ENCODE measurements at places on chromosomes 13 and 19.

DNA sequence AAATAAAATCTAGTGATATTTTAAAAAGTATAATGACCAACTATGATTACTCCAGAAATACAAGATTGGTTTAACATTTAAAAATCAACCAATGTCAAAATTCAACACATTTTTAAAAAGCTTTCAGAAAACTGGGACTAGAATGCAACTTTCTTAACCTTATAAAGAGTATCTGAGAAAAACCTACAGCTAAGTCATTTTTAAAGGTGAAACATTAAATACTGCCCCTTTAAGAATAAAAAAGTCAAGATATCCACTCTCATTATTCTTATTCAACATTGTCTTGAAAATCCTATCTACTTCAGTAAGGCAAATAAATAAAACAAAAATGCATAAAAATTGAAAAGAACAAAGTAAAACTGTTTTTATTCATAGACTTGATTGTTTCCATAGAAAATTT is 673.2 kb downstream of the UQCRFS1 start:
- DNase-seq, result no peak

DNA sequence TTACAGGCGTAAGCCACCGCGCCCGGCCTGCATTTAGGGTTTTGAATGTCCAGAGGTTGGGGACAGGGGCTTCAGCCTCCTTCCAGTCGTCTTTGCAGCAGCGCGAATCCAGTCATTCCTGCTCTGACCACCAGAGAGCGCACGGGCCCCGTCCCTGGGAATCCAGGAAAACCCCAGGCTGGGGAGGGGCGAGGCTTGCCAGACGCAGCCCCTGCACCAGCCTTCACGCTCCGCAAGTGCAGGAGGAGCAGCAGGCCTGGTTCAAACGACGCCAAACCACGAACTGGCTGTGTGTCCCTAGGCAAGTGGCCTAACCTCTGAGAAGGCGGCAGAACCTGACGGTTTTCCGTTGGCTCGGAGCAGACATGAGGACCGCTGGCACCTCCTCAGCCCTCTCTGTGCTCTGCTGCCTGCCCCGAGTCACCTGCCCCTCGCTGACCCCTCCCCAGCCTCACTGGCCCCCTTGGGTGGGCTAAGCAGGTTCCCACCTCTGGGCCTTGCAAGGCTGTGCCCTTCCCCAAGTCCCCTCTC is 2.0 kb upstream of the RNF126 start:
- peak; percentile 89 for DNase-seq

GRCh38 chr13:70172946-70173597 is 64.8 kb upstream of the KLHL1 start:
- DNase-seq, result no peak

DNA sequence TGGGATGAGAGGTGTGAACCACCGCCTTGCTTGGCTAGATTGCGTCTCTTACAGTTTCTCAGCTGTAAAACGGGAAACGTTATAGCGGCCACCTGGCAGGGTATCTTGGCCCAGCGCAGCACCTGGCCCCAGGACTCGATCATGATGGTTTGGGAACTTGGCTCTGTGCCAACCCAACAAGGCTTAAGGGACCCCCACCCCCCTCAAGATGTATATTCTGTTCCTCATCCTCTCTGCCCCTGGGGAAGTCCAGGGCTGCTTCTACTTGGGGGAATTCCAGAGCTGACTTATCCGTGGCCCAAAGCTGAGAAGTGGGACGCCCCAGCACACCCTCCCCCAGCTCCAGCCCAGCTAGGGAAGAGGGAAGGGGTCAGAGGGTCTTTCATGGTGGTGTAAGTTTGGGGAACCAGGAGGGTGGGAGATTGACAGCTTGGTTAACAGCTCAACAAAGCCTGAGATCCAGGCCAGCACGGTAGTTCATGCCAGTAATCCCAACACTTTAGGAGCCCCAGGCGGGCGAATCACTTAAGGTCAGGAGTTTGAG is 695 bp downstream of the ICAM1 start:
- DNase-seq, result peak; percentile 37

DNA sequence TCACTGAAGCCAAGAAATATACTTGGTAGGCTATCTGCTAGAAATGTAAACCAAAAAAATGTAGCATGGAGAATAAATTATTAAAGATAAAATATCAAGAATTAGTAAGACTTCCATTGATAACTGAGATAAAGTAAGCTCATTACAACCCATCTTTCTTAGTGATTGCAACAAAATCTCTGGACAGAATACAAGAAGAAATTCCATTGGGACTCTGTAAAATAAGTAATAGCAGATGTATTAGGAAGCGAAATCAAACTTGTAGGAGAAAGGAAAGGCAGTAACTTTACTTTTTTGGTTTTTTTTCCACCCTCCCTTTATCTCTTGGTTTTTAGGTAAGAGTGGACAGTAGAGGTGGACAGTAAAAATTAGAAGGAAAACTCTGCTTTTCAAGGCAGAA is 605.7 kb downstream of the DACH1 start:
- no peak for DNase-seq

- DNase-seq, result no peak
These were observed 78.7 kb upstream of the SERP2 start for GRCh38 chr13:44294876-44295275.

- DNase-seq, result no peak
These were observed 5.7 kb downstream of the TLE5 start for GRCh38 chr19:3056417-3057088.

- DNase-seq, result no peak
These were observed 266.2 kb downstream of the KCTD12 start for GRCh38 chr13:76620036-76620435.

- DNase-seq, result no peak
These were observed 155.9 kb downstream of the DLEU7 start for GRCh38 chr13:50687545-50687944.

DNA sequence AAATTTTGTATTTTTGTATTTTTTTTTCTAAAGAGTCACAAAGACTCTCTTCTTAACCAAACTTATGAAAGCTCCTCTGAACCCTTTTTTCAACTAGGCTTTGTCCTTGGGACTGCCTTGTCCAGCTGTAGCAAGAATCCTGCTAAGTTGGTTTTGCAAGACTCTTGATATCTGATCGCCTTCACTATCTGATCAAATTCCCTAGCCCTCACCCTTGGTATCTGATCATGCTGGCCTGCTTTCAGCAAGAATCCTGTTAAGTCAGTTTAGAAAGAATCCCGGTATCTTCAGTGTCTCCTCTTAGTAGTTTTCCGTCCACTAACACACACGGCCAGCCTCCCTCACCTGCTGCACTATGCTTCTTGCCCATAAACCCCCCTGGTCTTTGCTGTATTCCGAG is 1.9 kb upstream of the SIGLEC5 start:
- no peak for DNase-seq

DNA sequence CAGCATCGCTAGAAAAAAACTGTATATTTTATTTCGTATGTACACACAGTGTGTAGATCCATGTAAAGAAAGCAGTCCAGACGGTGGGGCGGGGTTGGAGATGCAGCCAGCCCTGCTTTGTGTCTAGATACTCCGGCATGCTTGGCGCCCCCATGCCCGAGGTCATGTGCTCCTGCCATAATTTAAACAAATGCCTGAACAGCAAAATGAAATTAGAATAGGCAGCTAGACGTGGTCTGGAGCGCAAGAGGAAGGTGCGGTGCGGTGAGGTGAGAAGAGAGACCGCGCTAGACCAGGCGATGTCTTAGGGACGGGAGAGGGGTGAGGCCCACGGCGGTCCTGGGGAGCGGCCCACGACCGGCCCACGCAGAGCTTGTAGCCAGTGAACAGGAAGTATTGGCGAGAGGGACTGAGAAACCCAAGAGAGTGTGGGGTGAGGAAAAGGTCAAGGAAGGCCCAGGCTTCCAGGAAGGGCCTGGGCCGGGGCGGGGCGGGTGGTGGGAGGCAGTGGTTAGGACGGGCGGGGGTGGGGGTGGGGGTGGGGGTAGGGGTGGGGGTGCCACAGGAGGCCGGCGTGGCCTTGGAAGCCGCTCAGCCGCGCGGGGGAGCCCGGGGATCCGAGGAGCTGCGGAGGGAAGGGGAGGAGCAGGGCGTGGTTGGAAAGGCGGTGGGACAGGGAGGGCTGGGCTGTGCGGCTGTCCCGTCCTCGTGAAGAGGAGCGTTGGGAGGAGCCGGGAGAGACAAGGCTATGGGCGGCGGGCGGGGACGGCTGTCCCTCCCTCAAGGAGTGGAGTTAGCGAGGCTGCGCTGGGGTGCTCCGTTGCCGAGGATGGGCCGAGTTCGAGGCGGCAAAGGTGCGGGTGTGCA is 254.7 kb upstream of the SGCG start:
- no peak for DNase-seq

- no peak for DNase-seq
These were observed 1.4 kb upstream of the KCNN1 start for GRCh38 chr19:17965370-17966128.

DNA sequence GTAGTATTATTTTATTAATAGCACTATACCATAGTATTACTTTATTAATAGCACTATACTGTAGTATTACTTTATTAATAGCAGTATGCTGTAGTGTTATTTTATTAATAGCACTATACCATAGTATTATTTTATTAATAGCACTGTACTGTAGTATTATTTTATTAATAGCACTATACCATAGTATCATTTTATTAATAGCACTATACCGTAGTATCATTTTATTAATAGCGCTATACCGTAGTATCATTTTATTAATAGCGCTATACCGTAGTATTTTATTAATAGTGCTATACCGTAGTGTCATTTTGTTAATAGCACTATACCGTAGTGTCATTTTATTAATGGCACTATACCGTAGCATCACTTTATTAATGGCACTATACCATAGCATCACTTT is 191.8 kb downstream of the GPC6 start:
- no peak for DNase-seq

DNA sequence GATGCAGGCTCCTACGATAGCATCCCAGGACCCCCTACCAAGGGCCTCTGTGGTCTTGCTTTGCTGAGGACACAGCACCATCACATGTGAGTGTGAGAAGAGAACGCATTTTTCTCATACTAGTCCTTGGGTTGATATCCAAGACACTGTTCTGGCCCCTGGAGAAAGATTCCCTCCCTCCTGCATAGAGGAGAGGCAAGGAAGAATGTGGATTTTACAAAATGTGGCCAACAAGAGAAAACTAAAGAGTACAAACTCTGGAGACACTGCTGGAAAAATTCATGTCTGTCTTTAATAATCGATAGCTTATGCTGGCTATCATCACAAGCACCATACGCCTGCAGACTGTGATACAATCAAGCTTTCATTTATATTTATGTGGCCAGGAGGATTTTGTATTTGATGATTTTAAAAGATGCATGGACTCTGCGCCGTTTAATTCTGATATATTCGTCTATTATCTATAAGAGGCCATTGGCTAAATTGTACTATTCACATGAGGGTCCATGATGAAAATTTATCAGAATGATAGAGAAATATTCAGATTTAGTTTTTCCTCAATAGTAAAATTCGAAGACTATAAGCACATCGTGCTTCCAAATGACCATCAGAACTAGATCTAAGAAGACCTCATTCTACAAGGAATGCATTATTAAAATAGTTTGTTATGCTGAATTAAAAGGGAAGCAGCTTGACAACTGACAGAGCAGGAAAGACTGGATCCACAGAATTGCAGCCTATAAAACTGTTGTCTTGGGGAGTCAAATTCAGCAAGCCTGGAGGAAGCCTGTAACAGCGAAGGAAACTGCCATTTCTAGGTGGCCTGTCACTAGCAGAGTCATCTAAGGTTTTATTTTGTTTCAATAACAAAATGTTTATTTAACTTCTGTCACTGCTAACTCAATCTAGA is 578.7 kb downstream of the DIAPH3 start:
- DNase-seq, result no peak

DNA sequence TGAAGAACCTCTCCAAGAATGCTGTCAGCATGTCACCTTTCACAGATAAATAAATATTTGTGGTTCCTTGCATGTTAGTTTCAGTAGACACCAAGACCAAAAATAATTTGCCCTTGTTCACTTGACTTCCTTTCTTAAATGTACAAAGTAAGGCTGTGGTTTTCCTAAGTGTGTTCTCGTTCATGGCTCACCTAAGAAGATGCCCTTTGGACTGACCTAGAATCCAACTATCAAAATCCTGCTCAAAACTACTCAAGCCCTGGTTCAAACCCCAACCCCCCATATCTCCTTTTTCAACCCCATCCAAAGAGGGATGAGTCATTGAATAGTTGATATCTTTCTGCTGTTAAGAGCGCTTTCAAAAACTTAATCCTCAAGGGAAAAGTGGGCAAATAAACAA is 247.8 kb upstream of the ZNF507 start:
- DNase-seq, result no peak

DNA sequence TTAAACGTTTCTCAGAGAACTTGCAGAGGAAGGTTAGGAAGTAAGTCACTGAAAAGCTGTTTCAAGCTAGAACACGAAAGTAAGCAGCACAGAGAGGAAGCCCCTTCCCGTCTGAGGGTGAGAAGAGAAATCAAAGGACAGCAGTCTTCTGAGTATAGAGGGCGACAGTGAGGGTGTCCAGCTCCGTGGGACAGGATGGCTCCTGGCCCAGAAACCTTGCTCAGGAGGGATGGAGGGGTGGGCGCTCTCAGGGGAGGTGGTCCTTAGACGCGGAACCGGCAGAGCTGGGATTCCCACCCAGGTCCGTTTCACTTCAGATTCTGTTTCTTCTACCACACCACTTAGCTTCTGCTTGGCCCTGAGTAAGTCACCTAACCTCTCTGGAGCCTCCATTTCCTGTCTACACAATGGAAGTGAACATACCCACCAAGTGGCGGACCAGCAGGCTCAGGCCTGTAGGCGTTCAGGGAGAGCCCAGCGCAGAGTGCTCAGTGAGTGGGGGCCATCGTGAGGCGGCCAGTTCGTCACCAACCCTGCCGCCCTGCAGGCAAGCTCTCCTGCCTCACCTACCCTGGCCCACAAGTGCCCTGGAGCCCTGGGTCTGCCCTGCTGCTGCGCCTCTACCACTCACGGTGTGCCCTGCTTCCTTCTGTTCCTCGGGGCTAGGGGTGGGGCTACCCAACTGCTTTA is 5.5 kb upstream of the RSPH6A start:
- DNase-seq, result no peak

DNA sequence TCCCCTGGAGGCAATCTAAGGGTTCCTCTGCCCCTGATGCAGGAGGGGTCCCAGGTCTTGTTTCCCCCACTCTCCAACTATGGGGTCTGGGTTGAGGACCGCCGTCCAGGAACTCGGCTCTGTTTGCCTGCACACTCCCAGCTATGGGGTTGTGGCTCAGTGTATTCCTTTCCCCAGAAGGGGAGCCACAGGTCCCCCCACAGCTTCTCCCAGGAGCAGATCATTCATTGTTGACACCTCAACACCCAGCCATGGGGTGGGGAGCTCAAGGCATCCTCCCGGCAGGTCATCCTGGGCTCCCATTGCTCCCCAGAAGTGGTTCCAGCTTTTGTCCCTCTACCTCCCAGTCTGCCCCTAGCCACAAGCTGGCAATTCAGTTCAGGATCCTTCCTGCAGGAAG is 975 bp downstream of the ZNF358 start:
- DNase-seq, result no peak

GRCh38 chr19:46225558-46226004 is 4.0 kb upstream of the IGFL1 start:
- DNase-seq, result no peak

- no peak for DNase-seq
These were observed 372.1 kb downstream of the UQCRFS1 start for GRCh38 chr19:28840891-28841290.
